Skin of body (tissue), 3 donors: ENCODE measurements at places on chromosomes 13 and 19. TPM values are rescaled to one million over a fixed set of nuclear protein-coding genes. Genes with fewer than 3 reads are reported as not detected.

GRCh38 chr13:19838865-19839275 lies 24.6 kb downstream of the ZMYM5 start:
- peak; percentile 40 for DNase-seq

Gene APC2
- total RNA-seq, result 0.59 TPM

- no peak for DNase-seq
Measured at GRCh38 chr19:30679153-30679702, 307.0 kb downstream of the ZNF536 start.

- peak; percentile 12 for DNase-seq
Measured at GRCh38 chr19:3669947-3670795, 30.1 kb downstream of the PIP5K1C start.

Gene TUBB4A
- total RNA-seq, result 0.49 TPM

Gene POMP
- total RNA-seq, result 40.6 TPM

- DNase-seq, result no peak
Measured at GRCh38 chr19:3249408-3249807, 24.9 kb downstream of the CELF5 start.

GRCh38 chr13:43089912-43090498 lies 66.6 kb downstream of the DNAJC15 start:
- DNase-seq, result no peak

- no peak for DNase-seq
Measured at GRCh38 chr13:113034451-113035212, 65.6 kb downstream of the MCF2L start.
